CD4-positive, alpha-beta T cell treated with Interleukin-15 for 4 hours (primary cell): ENCODE measurements at places on chromosomes 1 and 21.

DNA sequence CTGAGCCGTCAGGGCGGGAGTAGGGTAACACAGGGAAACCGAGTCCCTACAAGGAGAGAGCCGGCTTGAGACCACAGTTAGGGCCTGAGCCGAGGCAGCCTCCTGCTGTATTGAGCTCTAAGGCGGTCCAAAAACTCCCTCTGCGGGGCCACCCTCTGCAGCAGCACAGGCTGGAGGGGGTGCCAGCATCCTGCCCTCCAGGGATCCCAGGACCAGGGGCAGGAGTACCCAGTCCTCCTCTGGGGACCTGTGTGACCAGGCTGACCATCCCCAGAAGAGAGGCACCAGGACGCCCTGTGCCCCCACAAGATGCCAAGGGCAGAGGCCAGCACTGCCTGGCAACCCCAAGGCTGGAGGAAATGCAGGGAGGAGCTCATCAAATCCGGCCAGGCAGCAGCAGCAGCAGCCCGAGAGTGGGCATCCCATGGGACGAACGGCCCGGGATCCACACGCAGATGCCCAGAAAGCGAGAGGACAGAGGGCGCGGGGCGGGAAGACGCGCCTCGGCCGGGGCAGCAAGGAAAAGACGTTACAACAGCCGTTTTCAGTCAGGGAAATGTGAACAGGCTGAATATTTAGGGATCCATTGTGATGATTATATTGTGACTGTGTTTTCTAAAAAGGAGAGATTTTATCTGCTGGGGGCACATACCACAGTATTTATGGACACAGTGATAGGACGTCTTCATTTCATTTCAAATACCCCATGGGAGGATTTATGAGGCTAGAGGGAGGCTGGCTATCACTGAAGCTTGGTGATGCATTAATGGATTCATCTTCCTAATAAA, 57.1 kb upstream of the COL18A1 start:
- no peak for DNase-seq

GRCh38 chr1:168529518-168529917, 14.3 kb downstream of the XCL2 start:
- DNase-seq: no peak

GRCh38 chr1:162373541-162374260, 3.0 kb downstream of the SPATA46 start:
- DNase-seq: no peak

DNA sequence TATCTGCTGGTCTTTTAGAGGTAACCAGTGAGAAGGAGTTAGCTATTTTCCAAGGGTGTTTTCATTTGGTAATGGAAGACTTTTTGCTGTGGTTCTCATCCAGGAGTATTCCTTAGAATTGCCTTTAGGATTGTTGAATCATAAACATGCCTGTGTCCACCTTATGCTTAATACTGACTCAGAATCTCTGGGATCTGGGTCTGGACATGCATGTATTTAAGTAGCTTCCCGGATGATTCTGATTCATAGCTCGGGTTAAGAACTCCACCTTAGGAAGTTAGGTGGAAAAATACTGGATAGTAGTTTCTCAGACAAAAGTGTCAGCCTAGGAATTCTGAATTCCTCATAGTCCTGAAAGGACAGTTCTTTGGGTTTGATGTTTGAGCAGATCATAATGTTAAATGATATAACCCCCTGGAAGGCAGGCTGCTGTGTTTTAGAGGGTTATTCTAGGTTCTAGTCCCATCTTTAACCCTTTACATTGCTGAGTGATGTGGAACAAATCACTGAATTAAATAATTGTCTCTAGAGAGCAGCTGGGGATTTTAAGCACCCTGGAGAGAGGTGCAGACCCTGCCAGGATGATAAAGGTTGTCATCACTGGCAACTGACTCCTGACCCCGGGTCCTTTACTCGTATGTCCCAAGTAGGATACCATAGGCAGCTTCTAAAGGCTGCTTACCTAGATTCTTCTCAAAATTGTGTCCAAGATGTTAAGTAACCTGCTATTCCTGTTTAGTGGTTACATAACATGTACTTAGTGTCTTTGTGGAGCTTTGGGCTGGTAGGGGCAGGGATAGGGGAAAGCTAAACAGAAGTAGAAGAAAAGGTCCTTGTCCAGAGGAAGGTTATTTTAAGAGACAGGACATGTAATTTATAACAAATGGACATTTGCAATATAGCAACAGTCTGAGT, 14.5 kb upstream of the C4BPB start:
- DNase-seq: no peak

GRCh38 chr1:241997401-241997998, 1.4 kb downstream of the MAP1LC3C start:
- no peak for DNase-seq

DNA sequence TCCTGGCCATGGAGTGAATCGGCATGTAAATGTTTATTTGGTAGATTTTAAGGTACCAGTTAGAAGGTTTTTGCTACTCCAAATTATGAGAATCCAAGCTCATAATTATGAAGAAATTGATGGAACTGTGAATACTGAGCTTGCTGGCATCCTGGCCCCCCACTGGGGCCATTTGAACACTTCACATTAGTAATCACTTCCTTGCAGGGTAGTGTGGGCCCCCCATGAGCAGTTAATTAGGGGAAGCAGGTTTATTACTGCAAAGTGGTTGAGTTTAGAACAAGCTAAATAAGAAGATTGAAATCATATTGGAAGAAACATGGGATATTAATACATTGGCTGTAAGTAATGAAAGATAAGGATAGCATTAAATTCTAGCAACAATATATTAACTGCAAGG, 86.7 kb downstream of the S1PR1 start:
- no peak for DNase-seq

DNA sequence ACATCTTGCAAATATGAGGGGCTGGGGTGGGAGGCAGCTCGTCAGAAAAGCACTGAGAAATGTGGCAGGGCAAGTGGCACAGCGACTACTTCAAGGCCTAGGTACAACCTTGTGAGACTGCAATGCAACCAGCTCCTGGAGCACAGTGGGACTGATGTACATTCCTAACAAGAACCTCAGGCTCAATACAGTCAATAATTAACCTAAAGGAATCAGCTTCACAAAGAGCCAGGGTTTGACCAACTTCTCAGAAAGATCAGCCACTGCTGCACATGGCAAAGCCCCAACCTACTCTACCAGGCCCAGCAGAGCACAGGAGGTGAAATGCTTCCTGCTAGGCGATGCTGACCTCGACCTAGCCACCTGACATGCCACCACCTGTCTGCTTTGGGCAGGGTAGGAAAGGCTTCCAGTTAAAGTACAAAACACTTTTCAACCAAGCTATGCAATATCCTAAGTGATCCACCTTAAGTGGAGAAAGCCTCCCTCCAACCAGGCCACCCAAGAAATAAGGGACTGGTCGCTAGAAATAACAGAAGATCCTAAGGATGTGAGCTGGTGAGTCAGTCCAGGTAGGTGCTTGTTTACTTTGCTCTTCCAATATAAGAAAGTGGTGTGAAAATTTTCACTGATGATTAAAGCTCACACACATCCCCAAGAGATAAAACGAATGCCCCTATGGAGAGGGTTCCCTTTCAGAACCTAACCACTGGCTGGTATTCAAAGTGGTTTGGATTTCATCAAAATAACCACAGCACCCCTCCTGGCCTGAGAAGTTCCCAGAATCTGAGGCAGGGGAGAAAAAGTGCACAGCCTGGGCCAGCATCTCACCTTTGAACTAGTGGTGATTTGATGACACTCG, 2.1 kb downstream of the RIPK4 start:
- no peak for DNase-seq

- no peak for DNase-seq
These were observed 84.9 kb upstream of the ARHGEF16 start for GRCh38 chr1:3369446-3370076.
